ENCODE measurements at places on chromosomes 5 and 9.

- DNase-seq, result peak; percentile 80
Measured at GRCh38 chr5:102312586-102313370, 16.7 kb upstream of the SLCO4C1 start.

DNA sequence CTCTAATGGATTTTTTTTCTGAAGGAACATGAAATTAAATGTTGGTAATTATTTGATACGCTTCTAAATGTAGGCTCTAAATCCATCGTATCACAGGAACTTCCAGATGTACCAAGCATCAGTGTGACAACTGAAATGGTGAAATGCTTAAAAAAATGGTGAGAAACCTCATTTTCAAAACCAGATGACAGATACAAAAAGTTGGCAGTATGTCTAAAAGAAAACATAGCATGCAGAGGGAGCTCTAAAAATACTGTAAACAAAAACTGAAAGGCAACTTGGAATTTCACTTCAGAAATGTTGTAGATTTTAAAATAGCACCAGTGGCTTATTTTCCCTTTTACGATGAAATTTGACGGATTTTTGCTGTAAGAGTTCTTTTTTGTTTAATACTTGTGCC, 1043.6 kb upstream of the WWC1 start:
- DNase-seq, result no peak

DNA sequence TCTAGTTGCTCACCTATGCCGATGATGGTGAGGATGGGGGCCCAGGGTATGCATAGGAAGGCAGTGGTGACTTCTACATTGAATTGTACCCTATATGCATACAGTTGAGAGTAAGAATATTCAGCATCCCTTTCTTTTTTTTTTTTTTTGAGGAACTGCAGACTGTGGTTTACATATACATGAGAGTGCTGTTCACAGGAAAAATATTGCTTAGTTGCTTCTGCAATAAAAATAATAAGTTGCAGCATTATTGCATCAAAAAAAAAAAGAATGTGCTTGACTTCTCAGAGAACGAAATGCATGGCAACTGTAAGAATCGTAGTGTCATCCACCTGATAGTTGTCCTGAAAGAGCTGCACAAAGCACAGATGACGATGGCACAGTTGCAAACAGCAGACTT, 52.8 kb downstream of the PTCD2 start:
- no peak for DNase-seq

DNA sequence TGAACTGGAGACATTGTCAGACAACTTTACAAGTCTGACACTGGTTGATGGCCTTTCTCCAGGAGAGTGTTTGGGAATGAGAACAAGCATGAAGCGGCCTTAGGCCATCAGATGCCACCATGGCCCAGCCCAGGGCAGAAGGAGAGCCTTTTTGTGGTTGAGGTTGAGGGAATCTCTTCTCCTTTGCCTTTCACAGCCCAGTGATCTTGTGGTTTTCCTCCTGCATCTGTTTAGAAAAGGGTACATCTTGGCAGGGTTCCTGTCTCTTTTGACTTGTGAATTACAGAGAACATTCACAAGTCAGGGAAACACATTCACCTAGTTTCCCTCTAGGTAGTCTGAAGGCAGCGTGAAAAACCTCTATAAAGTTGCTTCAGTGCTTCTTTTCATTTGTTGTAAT, 27.5 kb downstream of the DMRT2 start:
- DNase-seq, result no peak

- peak; percentile 8 for DNase-seq
Measured at GRCh38 chr5:45376417-45376816, 319.8 kb downstream of the HCN1 start.
